Mesendoderm (in vitro differentiated cells): ENCODE measurements at places on chromosomes 6 and 20.

DNA sequence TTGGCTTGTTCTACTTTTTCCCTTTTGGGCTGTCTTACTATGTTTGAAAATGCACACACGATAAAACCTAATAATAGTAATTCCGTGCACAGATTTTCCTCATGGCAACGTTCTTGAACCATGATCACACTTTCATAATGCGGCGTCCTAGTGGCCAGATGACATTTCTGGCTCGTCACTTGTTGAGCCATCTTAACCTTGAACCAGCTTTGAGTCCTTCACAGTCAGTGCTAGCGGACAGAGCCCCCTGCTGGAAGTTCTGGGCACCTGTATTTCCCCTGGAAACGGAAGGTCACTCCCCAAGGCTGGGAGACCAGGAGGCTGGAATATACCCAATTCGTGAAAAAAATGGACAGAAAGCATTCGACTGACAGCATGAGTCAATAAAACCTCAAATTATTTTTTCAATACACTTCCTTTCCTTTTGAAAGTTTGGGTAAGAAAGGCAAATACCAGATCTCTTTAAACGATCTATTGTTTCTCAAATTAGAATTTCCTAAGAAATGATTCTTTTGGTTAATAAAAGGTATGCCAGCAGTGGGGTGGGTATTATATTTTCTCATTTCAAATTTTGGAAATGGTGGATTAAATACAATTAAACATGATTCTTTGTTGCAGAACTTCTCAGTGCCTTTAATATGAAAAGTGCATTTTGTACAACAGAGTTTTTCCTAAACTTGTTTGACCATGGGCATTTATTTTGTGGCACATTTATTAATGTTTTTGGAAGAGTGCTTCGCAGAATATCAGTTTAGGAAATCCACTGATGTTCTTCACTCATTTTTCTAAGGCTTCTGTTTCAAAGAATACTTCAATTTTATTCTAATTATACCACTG lies 542.3 kb downstream of the QKI start:
- peak; percentile 92 for DNase-seq

- DNase-seq, result no peak
Observed at GRCh38 chr20:36582322-36582721, 8.9 kb downstream of the TGIF2 start.

DNA sequence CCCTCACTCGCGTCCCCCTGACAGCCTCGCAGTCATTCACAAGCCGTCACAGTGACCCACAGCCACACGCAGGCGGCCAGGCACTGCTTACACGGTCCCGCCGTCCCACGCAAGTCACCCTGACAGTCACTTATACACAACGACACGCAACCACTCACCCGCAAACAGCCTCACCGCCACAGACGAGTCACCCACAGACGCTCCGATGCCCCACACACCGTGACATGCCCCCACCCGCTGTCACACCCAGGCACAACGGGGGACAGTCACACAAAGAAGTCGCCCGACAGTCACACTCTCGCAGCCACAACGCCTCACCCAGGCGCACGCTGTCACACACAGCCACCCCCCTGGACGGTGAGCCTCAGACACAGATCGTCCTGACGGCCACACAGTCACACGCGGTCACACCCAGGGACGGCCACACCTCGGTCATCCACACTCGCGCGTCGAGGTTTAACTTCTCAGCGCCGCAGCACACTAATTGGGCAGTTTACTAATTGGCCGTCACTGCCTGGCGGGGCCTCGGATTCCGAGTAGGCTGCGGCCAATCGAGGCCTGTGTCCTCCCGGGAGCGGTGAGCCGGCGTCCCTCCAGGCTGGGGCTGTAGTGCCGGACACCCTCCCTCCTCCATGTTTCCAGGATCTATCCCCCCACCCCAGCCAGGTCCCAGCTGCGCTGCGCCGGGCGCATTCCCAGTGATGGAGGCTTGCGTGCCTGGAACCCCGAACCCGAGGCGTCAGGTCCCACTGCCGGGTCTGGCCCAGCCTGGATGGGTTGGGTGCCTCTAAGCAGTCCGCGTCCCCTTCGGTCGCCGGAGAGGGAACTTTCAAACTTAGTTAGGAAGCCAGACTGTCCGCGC lies 790 bp downstream of the TOX2 start:
- DNase-seq, result peak; percentile 54

DNA sequence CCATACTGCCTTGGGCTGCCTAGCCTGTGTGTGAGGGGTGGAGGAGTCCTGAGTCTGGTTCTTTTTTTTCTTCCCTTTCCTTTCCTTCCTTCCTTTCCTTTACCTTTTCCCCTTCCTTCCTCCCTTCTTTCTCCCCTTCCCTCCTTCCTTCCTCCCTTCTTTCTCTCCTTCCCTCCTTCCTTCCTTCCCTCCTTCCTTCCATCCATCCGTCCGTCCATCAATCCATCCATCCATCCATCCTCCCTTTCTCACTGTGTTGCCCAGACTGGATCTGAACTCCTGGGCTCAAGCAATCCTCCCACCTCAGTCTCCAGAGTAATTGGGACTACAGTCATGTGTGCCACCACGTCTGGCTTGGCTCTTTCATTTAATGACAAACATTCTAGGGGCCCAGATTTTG lies 750.7 kb upstream of the CHD6 start:
- no peak for DNase-seq

- peak; percentile 77 for DNase-seq
Observed at GRCh38 chr20:64079273-64080012, at the start of gene RGS19. Gene RGS19 (minus strand): TSS chr20:64079518. CDS start chr20:64076886, 2,632 bp downstream.

DNA sequence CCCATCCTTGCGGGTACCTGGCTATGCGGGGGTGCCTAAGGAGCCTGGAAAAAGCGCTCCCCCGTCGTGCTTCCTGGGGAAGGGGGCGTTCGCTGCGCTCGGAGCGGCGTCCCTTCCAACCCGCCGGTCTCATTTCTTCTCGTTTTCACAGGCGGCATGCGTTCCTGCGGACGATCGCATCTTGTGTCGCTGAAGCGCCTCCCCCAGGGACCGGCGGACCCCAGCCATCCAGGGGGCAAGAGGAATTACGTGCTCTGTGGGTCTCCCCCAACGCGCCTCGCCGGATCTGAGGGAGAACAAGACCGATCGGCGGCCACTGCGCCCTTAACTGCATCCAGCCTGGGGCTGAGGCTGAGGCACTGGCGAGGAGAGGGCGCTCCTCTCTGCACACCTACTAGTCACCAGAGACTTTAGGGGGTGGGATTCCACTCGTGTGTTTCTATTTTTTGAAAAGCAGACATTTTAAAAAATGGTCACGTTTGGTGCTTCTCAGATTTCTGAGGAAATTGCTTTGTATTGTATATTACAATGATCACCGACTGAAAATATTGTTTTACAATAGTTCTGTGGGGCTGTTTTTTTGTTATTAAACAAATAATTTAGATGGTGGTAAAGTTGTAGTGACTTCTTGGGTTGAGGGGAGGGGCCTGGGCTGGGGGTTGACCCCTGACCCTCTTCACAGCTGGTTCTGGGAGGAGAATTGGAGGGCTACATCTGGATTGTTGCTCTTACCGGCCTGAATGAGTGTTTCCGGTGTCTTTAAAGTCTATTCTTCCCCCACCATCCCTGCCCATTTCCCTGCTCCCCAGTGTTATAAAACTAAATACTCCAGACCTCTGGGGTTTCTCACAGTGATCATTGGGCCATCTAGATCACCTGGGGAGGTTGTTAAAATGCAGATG lies 1.1 kb downstream of the ID1 start:
- DNase-seq, result peak; percentile 33

GRCh38 chr6:87283461-87283860 lies 38.9 kb upstream of the SMIM8 start:
- DNase-seq, result no peak

- no peak for DNase-seq
Observed at GRCh38 chr20:34575271-34575670, 16.8 kb downstream of the MAP1LC3A start.

DNA sequence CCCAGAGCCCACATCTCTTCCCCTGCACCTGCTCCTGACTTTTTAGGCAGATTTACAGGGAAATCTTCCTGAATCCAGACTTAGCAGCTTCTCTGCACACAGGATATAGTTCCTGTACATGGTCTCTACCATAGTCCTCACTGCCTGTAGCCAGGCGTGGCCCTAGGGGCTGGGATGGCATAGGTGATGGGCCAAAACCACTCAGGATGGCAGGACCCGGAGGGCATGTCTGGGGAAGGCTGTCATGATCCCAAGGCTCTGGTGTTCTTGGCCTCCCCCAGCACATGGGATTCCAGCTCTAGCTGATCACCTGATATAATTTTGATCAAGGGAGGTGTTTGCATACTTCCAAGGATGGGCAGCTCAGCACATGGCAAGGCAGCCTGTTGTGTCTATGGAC lies 58.0 kb downstream of the TOX2 start:
- no peak for DNase-seq

DNA sequence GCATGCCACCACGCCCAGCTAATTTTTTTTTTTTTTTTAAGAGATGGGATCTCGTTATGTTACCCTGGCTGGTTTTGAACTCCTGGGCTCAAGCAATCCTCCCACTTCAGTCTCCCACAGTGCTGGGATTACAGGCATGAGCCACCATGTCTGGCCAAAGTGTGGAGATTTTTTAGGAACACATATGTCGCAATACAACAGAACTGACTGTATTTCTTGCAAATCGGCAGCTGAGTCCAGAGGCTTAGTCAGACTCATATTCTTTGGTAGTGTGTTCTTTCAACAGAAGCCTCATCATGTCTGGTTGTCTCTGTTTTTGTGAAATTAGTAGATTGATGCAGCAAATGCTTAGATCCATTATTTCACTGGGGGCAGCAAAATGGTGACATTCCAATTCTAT lies 23.9 kb upstream of the CD164 start:
- no peak for DNase-seq

DNA sequence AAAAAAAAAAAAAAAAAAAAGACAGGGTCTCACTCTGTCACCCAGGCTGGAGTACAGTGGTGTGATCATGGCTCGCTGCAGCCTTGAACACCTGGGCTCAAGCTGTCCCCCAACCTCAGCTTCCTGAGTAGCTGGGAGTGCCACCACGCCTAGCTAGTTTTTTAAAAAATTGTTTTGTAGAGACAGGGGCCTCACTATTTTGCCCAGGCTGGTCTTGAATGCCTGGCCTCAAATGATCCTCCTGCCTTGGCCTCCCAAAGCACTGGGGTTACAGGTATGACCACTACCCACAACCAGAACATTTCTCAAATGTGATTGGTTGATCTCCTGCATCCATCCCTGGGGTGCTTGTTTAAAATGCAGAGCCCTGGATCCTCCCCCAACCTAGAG lies 5.6 kb upstream of the RBCK1 start:
- DNase-seq, result no peak

GRCh38 chr6:24901698-24902328 lies 33.9 kb downstream of the RIPOR2 start:
- DNase-seq, result no peak

DNA sequence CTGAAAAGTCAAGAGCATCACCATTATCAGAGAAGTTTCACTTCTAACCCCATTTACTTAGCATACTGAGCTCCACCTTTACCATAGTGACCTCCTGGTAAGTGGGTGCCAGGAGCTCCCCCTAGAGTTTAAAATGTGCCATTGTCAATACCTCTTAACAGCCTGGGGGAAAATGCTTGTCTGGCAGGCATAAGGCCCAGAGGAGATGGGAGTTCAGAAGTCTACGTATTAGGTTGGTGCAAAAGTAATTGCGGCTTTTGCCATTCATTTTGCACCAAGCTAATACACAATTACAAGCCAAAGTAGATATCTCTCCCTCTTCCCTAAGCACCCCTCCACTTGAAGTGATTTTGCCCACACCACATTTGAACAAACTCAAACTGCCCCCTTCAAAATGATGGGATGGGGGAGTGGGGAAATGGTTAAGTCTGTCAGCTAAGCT lies 919.0 kb downstream of the KIF16B start:
- DNase-seq, result peak; percentile 92

DNA sequence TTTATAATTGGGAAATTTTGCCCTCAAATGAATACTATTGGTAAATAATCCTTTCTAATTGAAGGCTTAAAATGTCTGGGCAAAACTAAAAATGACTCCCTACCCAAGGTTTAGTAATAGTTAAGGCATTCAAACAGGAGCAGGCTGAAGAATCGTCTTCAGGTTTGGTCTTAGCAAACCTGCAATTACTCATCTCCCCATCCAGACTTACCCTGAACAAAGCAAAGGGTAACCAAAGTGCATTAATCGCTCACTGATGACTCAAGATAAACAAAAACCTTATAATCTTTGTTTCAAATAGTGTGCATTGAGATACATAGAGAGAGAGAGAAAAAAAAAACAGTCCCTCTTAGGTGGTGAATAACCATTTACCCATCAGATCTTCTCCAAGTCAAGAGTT lies 225.5 kb downstream of the BMP2 start:
- DNase-seq, result no peak

DNA sequence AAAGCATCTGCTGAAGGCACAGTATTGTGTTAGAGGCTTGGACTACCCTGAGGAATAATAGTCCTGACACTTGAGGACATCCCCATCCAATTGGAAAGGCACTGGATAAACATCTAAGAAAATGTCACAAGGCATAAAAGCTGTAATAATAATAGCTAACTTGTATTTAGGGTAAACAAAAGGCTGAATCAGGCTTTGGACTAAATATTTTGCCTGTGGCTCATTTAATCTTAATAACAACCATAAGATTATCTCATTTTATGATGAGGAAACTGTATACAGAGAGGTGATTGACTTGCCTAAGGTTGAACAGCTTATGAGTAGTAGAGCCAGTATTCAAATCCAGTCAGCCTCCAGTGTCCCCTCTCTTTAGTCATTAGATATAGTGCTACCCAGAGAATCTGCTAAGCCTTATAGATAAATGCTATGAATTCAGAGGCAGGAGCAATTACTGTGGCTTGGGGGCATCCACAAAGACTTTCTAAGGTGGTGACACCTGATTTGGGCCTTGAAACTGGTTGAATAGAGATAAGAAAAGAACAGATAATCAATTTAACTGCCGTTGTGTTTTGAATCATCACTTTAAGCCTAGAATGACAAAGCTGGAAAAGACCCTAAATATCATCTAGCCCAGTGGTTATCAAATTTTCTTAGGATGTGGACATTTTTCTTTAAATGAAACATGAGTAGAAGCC lies 7.5 kb upstream of the ZSWIM1 start:
- DNase-seq, result no peak

DNA sequence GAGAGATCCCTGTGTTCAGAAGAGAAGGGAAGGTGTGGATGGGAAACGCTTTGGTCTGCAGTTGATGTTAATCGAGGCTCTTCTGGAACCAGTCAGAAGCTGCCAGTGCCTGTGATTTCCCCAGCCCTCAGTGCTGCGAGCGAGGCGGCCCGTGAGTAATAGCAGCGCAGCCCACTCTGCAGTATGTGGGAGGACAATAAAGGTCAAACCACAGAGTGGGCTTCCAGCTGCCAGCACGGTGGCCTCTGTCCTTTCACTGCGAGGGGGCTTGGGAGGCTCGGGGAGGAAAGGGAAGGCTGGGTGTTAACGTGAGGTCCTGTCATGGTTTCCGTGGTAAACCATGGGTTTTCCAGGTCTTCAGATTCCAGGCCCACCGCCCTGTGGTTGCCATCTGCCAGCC lies 32.3 kb upstream of the TAGAP start:
- no peak for DNase-seq
